ENCODE measurements at places on chromosomes 2 and 18.

- DNase-seq: no peak
Measured at GRCh38 chr2:236531195-236531594, 38.4 kb upstream of the ACKR3 start.

GRCh38 chr2:54706622-54707021 lies 16.8 kb upstream of the EML6 start:
- no peak for DNase-seq

- no peak for DNase-seq
Measured at GRCh38 chr18:36446059-36446458, 148.5 kb downstream of the FHOD3 start.

- DNase-seq: no peak
Measured at GRCh38 chr2:204234879-204235278, 298.3 kb downstream of the ICOS start.

- no peak for DNase-seq
Measured at GRCh38 chr2:20198796-20199632, 25.9 kb downstream of the SDC1 start.

DNA sequence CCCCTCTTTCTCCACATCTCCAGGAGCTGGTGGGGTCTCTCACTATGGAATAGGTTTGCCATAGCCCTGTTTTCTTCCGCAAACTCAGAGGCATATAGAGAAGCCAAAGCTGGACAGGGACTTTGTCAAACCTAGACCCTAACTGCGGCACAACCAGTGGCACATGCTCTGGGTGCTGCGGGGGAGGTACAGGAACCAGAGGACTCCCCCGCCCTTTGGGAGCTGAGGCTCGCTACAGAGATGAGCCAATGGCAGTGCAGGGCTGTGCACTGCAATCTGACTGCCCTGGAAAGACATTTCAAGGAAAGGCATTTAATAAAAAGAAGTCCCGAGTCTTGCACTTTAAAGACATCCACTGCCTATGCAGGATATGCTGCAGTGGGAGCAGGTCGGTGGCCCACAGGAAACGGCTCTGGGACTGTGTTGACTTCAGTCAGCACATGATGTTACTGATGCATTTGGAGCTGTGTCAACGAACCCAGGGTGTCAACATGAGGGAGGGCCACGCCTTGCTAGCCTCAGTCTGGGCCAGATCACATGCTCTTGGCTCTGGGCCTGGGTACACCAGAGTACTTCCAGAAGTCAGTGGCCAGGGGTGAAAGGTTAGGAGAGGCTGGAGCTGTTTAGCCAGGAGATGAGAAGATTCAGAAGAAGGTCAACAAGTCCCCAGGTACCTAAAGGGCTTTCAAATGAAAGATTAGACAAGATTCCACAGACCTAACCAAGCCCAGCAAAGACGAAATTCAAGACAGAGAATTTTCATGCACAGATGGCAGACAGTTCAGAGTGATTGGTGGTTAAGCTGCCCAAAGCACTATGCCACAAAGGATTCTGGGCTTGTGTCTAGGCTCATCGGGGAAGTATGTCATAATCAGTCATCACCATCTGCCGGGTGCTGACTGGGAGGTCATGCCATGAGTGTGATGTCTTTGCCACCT lies 8.2 kb downstream of the SLC35F6 start:
- DNase-seq: no peak

GRCh38 chr2:37013315-37013641 lies 46.9 kb upstream of the STRN start:
- DNase-seq: no peak

GRCh38 chr2:114368705-114369104 lies 73.7 kb upstream of the DPP10 start:
- DNase-seq: no peak

DNA sequence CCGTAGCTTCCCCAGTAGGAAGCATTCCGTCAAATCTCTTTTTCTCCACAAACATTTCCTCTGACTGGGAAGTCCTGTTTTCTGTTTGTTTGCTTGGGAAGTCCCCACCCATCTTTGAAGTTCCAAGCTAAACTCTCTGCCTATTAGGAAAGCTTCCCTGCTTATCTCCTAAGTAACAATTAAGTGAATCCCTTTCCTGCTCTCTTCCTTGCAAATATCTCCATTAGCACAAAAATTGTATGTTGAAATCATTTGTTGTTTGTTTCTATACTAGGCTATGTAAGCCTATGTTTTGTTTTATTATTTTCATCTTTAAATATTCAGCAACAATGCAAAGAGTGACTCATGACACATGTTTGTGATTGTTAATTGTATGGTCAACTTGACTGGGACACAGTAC lies 812.6 kb upstream of the LRATD1 start:
- DNase-seq: no peak

Data from T-helper 22 cell (primary cell).